ENCODE measurements at places on chromosomes 6 and 20.
A peak's percentile ranks its signal among the peaks of the same experiment; 100 is the strongest.

DNA sequence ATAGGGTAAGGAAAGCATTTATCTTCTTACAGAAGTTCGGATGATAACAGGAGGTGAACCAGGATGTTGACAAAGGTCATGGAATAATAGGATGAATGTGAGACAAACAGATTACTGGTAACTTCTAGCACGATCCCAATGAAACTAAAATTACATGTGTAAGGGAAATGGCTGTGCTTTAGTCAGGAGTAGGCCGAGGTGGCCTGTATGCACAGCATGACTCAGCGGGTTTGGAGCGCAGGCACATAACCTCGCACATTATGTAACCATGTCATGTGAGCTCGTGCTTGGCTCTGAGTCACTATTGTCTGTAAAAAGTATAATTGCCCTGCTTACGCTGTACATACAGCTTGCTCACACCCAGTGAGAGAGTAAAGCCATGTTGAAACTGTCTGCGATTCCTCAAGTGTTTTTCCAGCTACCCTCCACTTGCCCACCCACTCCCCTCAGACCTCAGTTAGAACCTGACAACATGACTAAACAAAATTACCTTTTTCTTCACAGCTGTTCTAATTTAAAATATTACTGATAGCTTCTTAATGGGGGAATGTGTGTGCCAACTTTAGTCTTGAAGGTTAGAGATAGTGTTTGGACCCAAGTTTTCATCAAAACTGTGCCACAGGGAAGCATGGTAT lies 8.2 kb downstream of the CYB5R4 start:
- DNase-seq = peak; percentile 10

- no peak for DNase-seq
Observed at GRCh38 chr6:36927691-36928546, 26.6 kb upstream of the PI16 start.

GRCh38 chr6:158837684-158838625 lies 18.8 kb upstream of the EZR start:
- DNase-seq = no peak

GRCh38 chr20:5197270-5197827 lies 70.5 kb downstream of the CDS2 start:
- DNase-seq = no peak

DNA sequence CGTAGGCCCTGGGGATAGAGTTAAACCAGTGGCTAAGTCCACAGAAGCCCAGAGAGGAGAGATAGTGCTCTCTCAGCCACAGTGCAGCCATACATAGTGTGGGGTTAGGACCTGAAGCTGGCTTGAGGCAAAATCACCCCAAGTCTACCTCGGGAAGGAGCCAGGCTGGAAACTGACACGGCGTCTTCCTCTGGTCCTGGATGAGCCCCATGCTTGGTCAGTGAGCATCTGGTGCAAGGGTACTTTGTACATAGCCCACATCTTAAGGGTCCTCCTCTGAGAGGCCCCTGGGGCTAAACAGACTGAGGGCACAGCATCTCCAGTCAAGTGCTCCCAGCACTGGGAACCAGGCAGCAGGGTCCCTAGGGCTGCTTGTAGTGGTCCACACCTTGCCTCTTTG lies 45.6 kb downstream of the CDH26 start:
- no peak for DNase-seq

DNA sequence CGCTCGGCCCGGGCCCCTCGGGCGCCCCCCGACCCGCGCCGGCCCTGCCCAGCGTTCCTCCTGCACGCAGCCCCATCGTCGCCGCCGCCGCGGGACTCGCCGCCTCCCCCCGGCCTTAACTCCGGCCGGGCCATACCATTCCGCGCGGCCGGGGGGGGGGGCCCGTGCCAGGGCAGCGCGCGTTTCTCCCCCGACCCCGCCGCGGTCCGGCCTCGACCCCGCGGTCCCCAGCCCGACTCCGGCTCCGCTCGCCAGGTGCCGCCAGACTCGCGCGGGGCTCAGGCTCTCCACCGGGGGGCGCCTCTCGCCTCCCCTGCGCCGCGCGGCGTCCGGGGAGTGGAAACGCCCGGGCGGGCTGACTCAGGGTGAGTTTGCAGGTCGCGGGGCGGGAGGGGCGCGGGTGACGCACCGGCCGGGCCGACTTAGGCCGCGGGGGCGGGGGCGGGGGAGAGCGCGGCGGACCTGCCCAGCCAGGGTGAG lies at the start of gene SRXN1:
Gene SRXN1 (minus strand): TSS at position 91 of the 480 bp plus-strand sequence. CDS start 15 bp downstream, at position 76.
- DNase-seq = peak; percentile 82

DNA sequence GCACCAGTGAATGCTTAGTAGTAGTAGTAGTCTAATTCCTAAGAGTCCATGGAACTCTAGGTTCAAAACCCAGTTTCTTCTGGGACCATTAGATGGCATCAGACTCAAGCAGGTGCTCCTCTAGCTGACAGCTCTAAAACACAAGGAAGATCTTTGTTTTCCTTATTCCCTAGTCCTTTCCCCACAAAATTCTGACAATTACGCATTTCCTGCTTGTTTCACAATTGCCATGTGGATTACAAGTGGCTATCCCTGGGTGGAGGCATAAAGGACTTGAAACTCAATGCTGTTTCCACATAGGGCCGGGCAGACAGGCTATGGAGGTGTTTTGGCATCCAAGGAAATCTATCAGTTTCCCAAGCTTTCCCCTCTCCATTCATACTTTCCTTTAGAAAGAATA lies 9.2 kb upstream of the HLA-DOB start:
- DNase-seq = no peak

GRCh38 chr6:163806755-163807499 lies 392.4 kb downstream of the QKI start:
- no peak for DNase-seq

- DNase-seq = no peak
Observed at GRCh38 chr6:157855325-157855724, 32.3 kb downstream of the SNX9 start.

Measured in activated naive CD4-positive, alpha-beta T cell treated with anti-CD3 and anti-CD28 coated beads, Interleukin-2, amount 50 U/mL, for 16 hours (primary cell).